ENCODE measurements at places on chromosomes 1 and 21.

DNA sequence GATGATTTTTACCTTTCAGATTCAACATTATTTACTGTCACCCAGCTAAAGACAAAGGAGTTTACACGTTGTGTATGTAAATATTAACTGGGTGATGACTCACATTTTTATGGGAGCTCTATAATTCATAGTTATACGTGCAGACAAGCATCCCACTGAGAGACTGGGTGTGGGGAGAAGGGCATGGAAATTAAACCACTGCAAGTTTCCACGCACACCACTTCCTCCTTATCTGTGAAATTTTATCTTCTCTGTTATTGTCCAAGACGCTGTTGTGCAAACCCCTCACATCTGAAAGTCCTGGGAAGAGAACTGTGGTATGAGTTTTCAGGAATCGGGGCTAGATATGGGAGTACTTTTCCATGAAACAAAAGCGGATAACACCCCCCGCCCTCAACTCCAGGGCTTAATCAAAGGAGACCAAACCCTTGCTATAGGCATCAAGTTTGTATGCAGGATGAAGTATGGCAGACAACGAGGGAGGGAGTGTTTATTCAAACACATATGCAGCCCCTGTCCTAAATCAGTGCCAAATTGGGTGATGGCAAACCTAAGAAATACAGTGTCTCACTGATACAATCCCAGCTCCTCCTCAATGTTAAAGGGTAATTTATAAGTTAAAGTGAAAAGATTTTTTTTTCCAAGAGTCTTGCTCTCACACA is 23.3 kb upstream of the DPT start:
- no peak for DNase-seq
- H3K4me1 ChIP-seq = no peaks in the 10 kb centered on the region
- no peak overlapping the region for H3K27ac ChIP-seq
- H3K36me3 ChIP-seq = no peaks in the 10 kb centered on the region
- H3K27me3 ChIP-seq = no peaks in the 10 kb centered on the region

- H3K27ac ChIP-seq = no peak overlapping the region
- H3K4me1 ChIP-seq = peaks cover 12% of the 10 kb centered on the region
- H3K36me3 ChIP-seq = no peaks in the 10 kb centered on the region
- H3K27me3 ChIP-seq = no peaks in the 10 kb centered on the region
- DNase-seq = no peak
Measured at GRCh38 chr1:226097866-226098625, 35.5 kb downstream of the H3-3A start.

GRCh38 chr1:75312620-75313019 is 178.4 kb downstream of the LHX8 start:
- no peak for DNase-seq
- H3K36me3 ChIP-seq = no peaks in the 10 kb centered on the region
- H3K4me3 ChIP-seq = no peak overlapping the region
- H3K27me3 ChIP-seq = no peaks in the 10 kb centered on the region

- no peaks in the 10 kb centered on the region for H3K27me3 ChIP-seq
- no peaks in the 10 kb centered on the region for H3K36me3 ChIP-seq
- no peaks in the 10 kb centered on the region for H3K4me1 ChIP-seq
- H3K4me3 ChIP-seq = no peak overlapping the region
- no peak for DNase-seq
- no peak overlapping the region for H3K27ac ChIP-seq
Measured at GRCh38 chr1:12085643-12086260, 22.6 kb downstream of the TNFRSF8 start.

- no peak overlapping the region for H3K27ac ChIP-seq
- no peaks in the 10 kb centered on the region for H3K4me1 ChIP-seq
- H3K4me3 ChIP-seq = no peak overlapping the region
- no peaks in the 10 kb centered on the region for H3K36me3 ChIP-seq
- H3K27me3 ChIP-seq = no peaks in the 10 kb centered on the region
Measured at GRCh38 chr1:79792219-79792930, 785.8 kb upstream of the ADGRL4 start.

DNA sequence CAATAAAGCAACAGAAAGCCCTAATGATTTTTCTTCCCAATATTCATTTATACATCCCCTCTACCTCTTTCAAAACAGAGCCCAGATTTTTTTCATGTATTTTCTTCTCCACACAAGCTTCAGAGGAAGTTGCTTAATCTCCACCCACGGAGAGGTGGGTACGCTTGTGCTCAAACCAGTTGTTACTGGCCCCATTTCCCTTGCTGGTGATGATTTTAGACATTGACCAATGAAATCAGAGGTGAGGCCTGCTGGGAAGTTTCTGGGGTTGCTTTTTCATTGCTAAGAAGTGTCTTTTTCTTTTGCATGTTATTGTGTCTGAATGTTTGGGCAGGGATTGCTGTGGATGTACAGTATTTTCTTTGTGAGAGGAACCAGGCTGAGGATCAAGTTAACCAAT is 448.1 kb upstream of the B3GALT2 start:
- H3K4me3 ChIP-seq = no peak overlapping the region
- no peaks in the 10 kb centered on the region for H3K36me3 ChIP-seq
- DNase-seq = no peak
- H3K27me3 ChIP-seq = no peaks in the 10 kb centered on the region
- no peak overlapping the region for H3K27ac ChIP-seq

GRCh38 chr1:160907976-160908375 is 23.0 kb upstream of the ITLN1 start:
- no peaks in the 10 kb centered on the region for H3K4me1 ChIP-seq
- H3K27ac ChIP-seq = no peak overlapping the region
- H3K4me3 ChIP-seq = no peak overlapping the region
- DNase-seq = no peak
- H3K27me3 ChIP-seq = no peaks in the 10 kb centered on the region

DNA sequence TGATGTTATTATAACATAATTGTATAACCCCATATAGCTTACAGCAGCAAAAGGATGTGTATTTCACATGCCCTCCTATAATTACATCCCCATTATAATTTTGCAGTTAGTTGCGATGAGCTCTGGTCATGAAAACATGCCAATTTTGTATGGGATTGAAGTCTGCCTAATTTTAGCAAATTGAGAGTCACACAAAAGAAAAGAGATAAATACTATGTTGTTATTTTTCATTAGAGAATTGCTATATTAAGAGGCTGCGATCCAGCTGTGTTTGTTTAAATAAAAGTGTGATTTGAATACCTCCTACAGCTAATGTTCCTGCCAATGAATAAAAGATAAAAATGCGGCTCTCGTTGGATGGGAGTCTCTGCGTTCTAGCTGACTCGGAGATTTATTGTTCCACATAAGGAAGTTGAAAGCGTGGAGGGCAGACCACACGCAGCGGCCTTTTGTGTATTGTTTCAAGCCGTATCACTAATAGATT is 461.0 kb upstream of the NFIA start:
- H3K27me3 ChIP-seq = no peaks in the 10 kb centered on the region
- H3K4me1 ChIP-seq = no peaks in the 10 kb centered on the region
- H3K36me3 ChIP-seq = no peaks in the 10 kb centered on the region
- no peak overlapping the region for H3K4me3 ChIP-seq

DNA sequence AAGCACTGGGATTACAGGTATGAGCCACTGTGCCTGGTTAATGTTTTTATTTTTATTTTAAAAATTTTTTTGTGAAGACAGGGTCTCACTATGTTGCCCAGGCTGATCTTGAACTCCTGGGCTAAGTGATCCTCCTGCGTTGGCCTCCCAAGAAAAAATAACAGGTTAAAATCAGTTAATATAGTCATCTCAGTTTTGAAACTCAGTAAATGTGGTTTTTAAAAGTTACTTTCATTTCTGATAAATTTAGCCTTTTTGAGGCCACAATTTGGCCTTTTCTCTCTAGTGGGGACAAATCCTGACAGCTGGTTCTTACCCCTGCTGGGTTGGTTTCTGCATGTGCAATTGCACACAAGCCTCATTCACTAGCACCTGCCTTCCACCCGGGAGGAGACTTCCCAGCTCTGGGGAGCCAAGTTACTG is 13.3 kb downstream of the PMF1 start:
- no peaks in the 10 kb centered on the region for H3K27me3 ChIP-seq
- H3K4me1 ChIP-seq = peaks cover 8% of the 10 kb centered on the region
- H3K36me3 ChIP-seq = no peaks in the 10 kb centered on the region
- no peak for DNase-seq
- H3K27ac ChIP-seq = no peak overlapping the region

- H3K27me3 ChIP-seq = no peaks in the 10 kb centered on the region
- no peak overlapping the region for H3K4me3 ChIP-seq
- H3K4me1 ChIP-seq = peaks cover 12% of the 10 kb centered on the region
- no peak overlapping the region for H3K27ac ChIP-seq
- no peaks in the 10 kb centered on the region for H3K36me3 ChIP-seq
Measured at GRCh38 chr1:6057170-6057845, 11.6 kb downstream of the KCNAB2 start.

DNA sequence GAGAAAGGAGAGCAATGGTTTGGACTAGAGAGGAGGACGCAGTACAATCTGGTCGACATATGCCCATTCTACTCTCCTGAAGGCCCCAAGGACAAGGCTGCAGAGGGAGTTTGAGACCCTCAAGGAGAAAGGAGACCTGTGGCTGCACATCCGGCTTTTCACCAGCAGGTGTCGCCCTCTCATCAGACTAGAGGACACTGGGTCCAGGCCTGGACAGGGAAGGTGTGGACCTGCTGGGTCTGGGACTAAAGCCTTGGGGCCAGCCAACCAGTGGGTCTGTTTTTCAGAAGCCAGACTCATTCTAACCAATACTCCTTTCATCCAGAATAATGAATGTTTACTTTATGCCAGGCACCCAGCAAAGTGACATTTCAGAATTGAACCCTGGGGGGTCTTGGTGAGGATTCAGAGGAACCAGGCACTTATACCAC is 5.0 kb downstream of the SRARP start:
- no peaks in the 10 kb centered on the region for H3K27me3 ChIP-seq
- no peak overlapping the region for H3K27ac ChIP-seq
- no peaks in the 10 kb centered on the region for H3K36me3 ChIP-seq
- DNase-seq = no peak
- no peak overlapping the region for H3K4me3 ChIP-seq
- H3K4me1 ChIP-seq = peaks cover 19% of the 10 kb centered on the region

GRCh38 chr1:16122350-16122881 is 33.5 kb downstream of the EPHA2 start:
- H3K4me3 ChIP-seq = no peak overlapping the region
- H3K4me1 ChIP-seq = peaks cover 34% of the 10 kb centered on the region
- peak overlapping the region; percentile 21 for H3K27ac ChIP-seq
- H3K36me3 ChIP-seq = peaks cover 5% of the 10 kb centered on the region

GRCh38 chr1:40901886-40902852 is 40.0 kb upstream of the CITED4 start:
- H3K4me3 ChIP-seq = no peak overlapping the region
- no peaks in the 10 kb centered on the region for H3K27me3 ChIP-seq
- peak overlapping the region; percentile 54 for H3K27ac ChIP-seq
- no peak for DNase-seq
- no peaks in the 10 kb centered on the region for H3K36me3 ChIP-seq

- H3K4me1 ChIP-seq = no peaks in the 10 kb centered on the region
- no peaks in the 10 kb centered on the region for H3K27me3 ChIP-seq
- no peaks in the 10 kb centered on the region for H3K36me3 ChIP-seq
- no peak overlapping the region for H3K4me3 ChIP-seq
Measured at GRCh38 chr1:219210067-219210466, 36.4 kb downstream of the LYPLAL1 start.

GRCh38 chr1:239804266-239804665 is 287.4 kb upstream of the FMN2 start:
- no peak for DNase-seq
- H3K4me1 ChIP-seq = peaks cover 14% of the 10 kb centered on the region
- H3K27me3 ChIP-seq = no peaks in the 10 kb centered on the region
- no peak overlapping the region for H3K27ac ChIP-seq

- DNase-seq = no peak
- no peak overlapping the region for H3K27ac ChIP-seq
- no peaks in the 10 kb centered on the region for H3K4me1 ChIP-seq
- no peaks in the 10 kb centered on the region for H3K27me3 ChIP-seq
- no peaks in the 10 kb centered on the region for H3K36me3 ChIP-seq
- H3K4me3 ChIP-seq = no peak overlapping the region
Measured at GRCh38 chr1:5725406-5725805, 266.8 kb downstream of the NPHP4 start.

- DNase-seq = no peak
- H3K4me3 ChIP-seq = no peak overlapping the region
- H3K36me3 ChIP-seq = no peaks in the 10 kb centered on the region
- H3K27ac ChIP-seq = no peak overlapping the region
Measured at GRCh38 chr1:41614818-41615217, 130.3 kb upstream of the EDN2 start.

DNA sequence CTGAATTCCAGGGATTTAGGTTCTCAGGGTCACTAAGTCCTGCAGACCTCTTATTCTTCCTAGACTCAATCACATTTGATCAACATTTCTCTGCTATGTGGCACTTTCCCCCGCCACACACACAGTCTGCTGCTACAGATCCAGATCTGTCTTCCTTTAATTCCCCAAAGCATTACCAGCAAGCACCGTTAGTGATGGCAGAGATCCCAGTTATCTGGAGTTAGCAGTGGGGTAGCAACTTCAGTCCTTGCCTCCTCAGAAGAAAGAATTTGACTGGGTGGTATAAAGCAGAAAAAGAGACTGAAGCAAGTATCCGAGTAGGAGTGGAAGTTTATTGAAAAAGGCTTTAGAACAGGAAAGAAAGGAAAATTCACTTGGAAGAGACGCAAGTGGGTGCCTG is 100.4 kb upstream of the ETV3 start:
- no peaks in the 10 kb centered on the region for H3K36me3 ChIP-seq
- no peak overlapping the region for H3K4me3 ChIP-seq

DNA sequence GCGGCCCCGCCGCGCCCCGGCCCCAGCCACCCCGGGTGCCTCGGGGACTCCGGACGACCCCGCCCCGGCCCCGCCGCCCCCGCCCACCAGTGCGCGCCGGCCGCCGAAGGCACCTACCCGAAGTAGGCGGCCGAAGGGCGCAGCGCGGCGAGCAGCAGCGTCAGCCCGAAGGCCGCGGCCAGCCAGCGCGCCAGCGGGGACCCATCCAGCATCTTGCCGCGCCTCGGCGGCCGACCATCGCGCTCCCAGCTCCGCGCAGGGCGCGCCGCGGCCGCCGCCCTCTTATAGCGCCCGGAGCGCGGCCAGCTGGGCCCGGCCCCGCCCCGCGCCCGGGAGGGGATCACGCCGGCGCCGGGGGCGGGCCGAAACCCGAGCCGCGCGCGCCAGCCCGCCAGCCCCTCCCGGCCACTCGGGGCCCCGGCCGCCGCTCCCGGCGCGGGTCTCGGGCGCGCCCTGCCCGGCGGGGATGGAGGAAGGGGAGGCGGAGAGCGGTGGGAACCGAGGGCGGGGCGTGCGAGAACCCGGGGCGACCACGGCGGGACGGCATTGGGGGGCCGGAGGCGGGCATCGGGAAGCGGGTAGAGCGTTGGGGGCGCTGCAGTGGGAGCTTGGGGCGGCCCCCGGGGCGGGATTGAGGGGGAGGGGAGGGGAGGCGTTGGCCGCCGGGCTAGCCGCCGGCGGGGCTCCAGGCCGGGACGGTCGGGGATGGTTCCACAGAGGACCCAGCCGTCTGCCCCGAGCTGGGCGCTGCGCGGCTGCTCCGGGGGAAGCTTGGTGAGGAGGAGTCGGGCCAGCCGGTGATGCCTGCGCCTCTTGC is at the start of gene WNT9A:
WNT9A (minus strand) TSS at position 257 of the 817 bp plus-strand sequence; CDS start at position 212, 45 bp downstream.
- H3K27me3 ChIP-seq = no peaks in the 10 kb centered on the region
- peak within 1 kb of the TSS; percentile 77 for H3K27ac ChIP-seq
- peaks cover 46% of the 10 kb centered on the region for H3K4me1 ChIP-seq

DNA sequence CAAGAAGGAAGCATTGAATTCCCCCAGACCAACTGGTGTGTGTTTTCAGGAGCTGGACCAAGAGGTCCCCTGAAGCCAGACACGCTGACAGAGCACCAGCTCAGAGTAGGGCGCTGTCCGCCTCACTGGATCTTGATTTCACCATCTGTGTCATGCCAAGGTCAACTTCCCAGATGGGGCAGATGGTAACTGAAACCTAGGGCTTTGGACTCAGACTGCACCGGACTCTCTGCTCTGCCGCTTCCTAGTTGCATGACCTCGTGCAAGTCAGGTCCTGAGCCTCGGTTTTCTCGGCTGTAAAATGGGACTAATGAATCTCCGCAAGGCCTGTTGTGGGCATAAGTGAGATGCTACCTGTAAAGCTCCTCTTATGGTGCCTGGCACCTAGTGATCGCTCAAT is 17.9 kb upstream of the CASZ1 start:
- no peak overlapping the region for H3K27ac ChIP-seq
- no peak overlapping the region for H3K4me3 ChIP-seq
- H3K36me3 ChIP-seq = no peaks in the 10 kb centered on the region
- peaks cover 6% of the 10 kb centered on the region for H3K4me1 ChIP-seq
- DNase-seq = no peak
